LHCN-M2 (cell line): ENCODE measurements at places on chromosomes 3 and 15. TPM values are rescaled to one million over a fixed set of nuclear protein-coding genes. Genes with fewer than 3 reads are reported as not detected.

The ARPP21 gene
- 2.1 and 7.1 TPM in 2 replicates for total RNA-seq

The GOLGA8F gene
- total RNA-seq, result 0.06 and 0.11 TPM in 2 replicates

The PRICKLE2 gene
- total RNA-seq, result 12.0 and 12.1 TPM in 2 replicates

The PRSS50 gene
- not detected in 2 replicates for total RNA-seq

The GOLGA6B gene
- not detected in 2 replicates for total RNA-seq

The TMEM207 gene
- not detected in 2 replicates for total RNA-seq

The NLGN1 gene
- total RNA-seq, result 0.26 TPM in 1 of 2 replicates, not detected in the other

The TRNT1 gene
- 22.4 and 34.0 TPM in 2 replicates for total RNA-seq

The NSUN3 gene
- total RNA-seq, result 8.5 and 9.0 TPM in 2 replicates

The COPB2 gene
- total RNA-seq, result 152 and 156 TPM in 2 replicates

The GADL1 gene
- 0.06 TPM in 2 replicates for total RNA-seq

The CCR1 gene
- 0.19 and 0.46 TPM in 2 replicates for total RNA-seq

The KCNMB3 gene
- total RNA-seq, result 0.63 and 1.2 TPM in 2 replicates

The REC114 gene
- total RNA-seq, result not detected in 2 replicates

The MCF2L2 gene
- total RNA-seq, result 0.13 and 0.23 TPM in 2 replicates

The PYGO1 gene
- total RNA-seq, result 10.5 and 11.7 TPM in 2 replicates

The ZNF662 gene
- total RNA-seq, result 1.3 and 1.4 TPM in 2 replicates

The SKOR1 gene
- 0.06 TPM in 1 of 2 replicates, not detected in the other for total RNA-seq

The CYP8B1 gene
- total RNA-seq, result not detected in 2 replicates

The RAD51 gene
- 14.0 and 16.2 TPM in 2 replicates for total RNA-seq

The SPRED1 gene
- 46.1 and 48.4 TPM in 2 replicates for total RNA-seq

The SKIL gene
- 29.0 and 29.6 TPM in 2 replicates for total RNA-seq

The FBXW12 gene
- total RNA-seq, result not detected in 2 replicates

The CIB2 gene
- total RNA-seq, result 1.4 and 1.8 TPM in 2 replicates

The CLDN18 gene
- 0.06 TPM in 1 of 2 replicates, not detected in the other for total RNA-seq

The BSN gene
- total RNA-seq, result 0.13 and 0.17 TPM in 2 replicates

The ARHGAP31 gene
- total RNA-seq, result 7.7 and 8.3 TPM in 2 replicates

The EPHA3 gene
- 0.13 and 0.17 TPM in 2 replicates for total RNA-seq

The ZNF774 gene
- 0.75 and 0.77 TPM in 2 replicates for total RNA-seq
